Gastroesophageal sphincter (tissue), 4 donors: ENCODE measurements at places on chromosomes 11 and 22. TPM values are rescaled to one million over a fixed set of nuclear protein-coding genes. Genes with fewer than 3 reads are reported as not detected.

DNA sequence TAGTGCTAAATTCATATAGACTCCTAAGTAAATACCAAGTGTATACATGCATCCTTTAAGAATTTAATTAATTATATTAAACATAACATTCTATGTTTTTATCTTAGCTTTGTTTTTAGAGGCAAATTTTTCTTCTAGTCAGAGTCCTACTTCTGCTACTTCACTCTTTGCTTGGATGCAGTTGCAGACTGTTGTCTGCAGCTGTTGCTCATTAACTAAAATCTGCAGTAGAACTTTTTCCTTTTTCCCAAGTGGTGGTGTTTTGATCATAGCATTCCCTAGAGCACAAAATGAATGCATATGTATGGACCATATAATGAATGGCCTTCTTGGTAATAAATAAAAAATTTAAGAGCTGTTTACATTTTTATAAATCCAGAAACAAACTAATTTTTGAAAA lies 198.3 kb downstream of the CASP12 start:
- ATAC-seq: no peak

- ATAC-seq: peak; percentile 29
These were observed 38.2 kb upstream of the LYVE1 start for GRCh38 chr11:10606536-10607208.

GRCh38 chr11:9799886-9800285 lies 136.0 kb downstream of the SWAP70 start:
- ATAC-seq: no peak

GRCh38 chr11:42544726-42545125 lies 767.1 kb upstream of the API5 start:
- no peak for ATAC-seq

DNA sequence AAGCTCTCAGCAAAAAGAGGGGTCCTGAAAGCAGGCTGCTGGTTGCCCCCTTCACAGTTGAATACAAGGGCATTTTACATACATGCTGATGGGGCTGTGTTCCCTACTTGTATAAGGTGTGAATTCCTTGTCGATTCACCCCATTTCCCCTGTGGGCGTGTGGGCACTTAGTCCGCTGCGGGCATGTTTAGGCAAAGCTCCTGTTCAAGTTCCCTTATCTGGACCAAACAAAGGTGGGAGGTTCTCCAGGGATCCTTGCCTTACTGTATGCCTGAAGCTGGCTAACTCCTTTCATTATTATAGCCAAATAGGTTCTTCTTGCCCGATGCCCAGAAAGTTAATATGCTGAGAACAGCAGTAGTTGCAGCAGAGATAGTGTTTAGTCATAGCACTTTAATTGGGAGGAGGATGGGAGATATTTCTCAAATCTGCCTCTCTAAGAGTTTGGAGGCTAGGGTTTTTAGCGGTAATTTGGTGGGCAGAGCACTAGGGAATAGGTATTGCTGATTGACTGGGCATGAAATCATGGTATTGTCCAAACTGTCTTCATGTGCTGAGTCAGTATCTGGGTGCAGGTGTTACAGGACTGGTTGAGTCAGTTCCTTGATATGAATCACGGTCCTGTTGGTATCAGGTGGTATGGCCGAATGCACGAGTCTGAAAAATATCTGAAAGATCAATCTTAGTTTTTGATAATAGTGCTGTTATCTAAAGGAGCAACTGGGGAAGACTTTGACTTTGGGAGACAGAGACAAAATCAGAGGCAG lies 32.7 kb downstream of the METTL15 start:
- no peak for ATAC-seq

GRCh38 chr11:61473370-61474012 lies 35.1 kb upstream of the LRRC10B start:
- no peak for ATAC-seq

DNA sequence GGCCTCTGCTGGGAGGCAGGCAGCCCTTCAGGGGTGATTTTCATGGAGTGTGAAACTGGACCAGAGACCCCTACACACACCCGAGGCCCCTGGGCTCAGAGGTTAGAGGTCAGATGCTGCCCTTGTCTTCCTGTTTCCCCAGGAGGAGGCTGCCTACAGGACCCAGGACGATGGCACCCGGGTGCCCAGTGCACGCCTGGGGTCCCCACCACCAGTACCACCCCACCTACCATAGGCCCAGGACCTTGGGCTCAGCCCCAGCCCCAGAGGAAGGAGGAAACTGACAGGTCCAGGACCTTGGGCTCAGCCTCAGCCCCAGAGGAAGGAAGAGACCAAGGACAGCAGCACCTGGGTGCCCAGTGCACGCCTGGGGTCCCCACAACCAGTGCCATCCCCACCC lies 79.2 kb downstream of the BRD1 start:
- no peak for ATAC-seq

GRCh38 chr22:39635719-39636118 lies 65.2 kb downstream of the CACNA1I start:
- ATAC-seq: no peak

Gene B4GALNT4
- total RNA-seq: 5.4 TPM

Gene NXPE2
- 1.8 TPM for total RNA-seq

DNA sequence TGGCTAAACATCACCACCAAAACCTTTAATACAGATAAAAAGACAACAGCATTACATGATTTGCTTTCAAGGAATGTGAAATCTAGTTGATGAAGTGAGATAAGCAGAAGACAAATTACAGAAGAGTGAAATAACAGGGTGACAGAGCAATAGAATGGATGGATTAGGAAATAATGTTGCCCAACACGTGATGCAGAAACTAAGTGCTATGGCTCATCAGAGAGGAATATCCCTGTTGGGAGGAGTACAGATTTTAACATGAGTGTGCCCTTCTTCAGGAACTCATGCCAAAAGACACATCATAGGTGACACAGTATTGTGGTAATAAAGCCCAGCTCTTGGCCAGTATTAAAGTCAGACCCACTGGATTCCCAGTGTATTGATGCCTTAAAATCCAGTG lies 176.6 kb upstream of the RAG2 start:
- peak; percentile 82 for ATAC-seq

GRCh38 chr11:134252346-134253187 lies 585 bp downstream of the THYN1 start:
- ATAC-seq: peak; percentile 48

GRCh38 chr22:44127356-44127755 lies 53.4 kb upstream of the PARVG start:
- ATAC-seq: no peak

DNA sequence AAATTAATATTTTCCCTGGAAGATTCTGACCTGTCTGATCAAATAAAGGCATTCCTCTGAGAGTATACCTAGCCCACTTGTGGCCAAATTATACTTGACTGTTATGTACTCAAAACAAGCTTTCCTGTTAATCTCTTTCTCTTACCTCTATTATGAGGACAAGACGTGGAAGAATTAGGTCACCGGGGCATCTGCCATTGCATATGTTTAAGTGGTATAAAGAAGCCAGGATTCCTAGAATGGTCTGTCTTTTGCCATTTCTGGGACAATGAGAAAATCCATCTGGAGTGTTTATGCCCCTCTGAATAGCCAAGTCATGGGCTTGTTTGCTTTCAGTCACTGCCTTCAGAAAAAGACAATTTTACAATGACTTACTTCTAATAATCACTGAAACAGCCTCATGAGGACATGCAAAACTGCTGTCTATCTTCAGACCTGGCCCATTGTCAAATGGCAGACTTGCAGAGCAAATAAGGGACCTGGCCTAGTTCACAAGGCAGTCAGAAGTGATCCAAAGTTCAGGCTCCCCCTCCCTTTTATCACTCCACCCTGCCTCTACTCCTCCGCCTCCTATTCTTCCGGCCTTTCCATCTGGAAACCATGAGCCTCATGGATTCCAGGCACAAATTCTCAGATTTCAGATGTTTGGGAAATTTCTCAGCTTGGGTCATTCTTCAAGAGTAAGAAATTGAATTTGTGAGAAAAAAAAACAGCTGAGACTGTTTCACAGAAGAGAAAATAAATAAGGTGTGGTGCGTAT lies 128.1 kb upstream of the LDLRAD3 start:
- peak; percentile 62 for ATAC-seq

DNA sequence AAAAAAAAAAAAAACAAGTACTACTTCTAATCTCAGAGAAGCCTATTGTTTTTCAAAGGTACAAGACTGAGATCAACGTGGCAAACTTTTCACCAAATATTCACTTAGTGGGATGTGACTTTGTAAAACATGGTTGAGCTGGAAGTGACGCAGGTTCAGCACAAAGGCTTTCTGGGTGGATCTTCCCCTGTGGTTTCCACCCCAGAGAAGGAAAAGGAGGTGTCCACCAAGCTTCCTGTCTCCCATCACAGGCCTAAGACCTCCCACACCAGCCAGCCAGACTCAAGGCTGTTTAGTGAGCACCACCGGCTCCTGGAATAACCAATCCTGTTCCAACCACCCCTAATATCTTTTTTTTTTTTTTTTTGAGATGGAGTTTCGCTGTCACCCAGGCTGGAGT lies 5.7 kb downstream of the TMEM184B start:
- peak; percentile 71 for ATAC-seq

- no peak for ATAC-seq
These were observed 111.3 kb downstream of the GGTLC2 start for GRCh38 chr22:22755778-22756100.

GRCh38 chr11:45713573-45713972 lies 48.2 kb upstream of the CHST1 start:
- ATAC-seq: no peak

- ATAC-seq: no peak
These were observed 23.2 kb upstream of the BIRC3 start for GRCh38 chr11:102293873-102294601.

Gene RIMBP3C
- total RNA-seq: 0.16 TPM
